Thymus (tissue), 14 donors: ENCODE measurements at places on chromosomes 7 and 10. TPM values are rescaled to one million over a fixed set of nuclear protein-coding genes. Genes with fewer than 3 reads are reported as not detected.

GRCh38 chr10:18542832-18543231 is 108.6 kb downstream of the NSUN6 start:
- no peak for DNase-seq
- H3K27ac ChIP-seq, result no peak overlapping the region
- H3K4me3 ChIP-seq, result no peak overlapping the region
- peaks cover 17% of the 10 kb centered on the region for H3K36me3 ChIP-seq
- H3K27me3 ChIP-seq, result no peaks in the 10 kb centered on the region

SCIN gene
- 0.37 TPM for polyA plus RNA-seq

DNA sequence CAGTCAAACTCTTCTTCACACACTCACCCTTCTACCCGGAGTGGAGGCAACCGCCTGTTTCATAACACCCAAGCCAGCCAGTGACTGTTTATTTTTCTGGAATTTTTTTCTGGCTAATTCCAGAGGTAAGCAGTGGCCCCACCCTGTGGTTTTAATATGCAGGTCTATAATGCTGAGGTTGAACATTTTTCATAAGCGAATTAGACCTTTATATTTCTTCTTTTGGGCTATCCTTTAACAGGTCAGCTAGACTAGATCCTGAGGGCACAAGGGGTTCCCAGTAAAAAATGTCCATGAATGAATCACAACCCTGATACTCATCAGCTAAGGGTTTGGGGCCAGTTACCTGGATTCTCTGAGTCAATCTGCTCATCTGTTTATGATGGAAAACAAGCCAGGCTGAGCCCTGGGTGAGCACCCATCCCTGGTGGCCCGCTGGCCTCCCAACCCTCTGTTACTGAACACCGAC is 76.2 kb downstream of the GRB10 start:
- DNase-seq, result no peak
- H3K27ac ChIP-seq, result no peak overlapping the region
- no peak overlapping the region for H3K4me3 ChIP-seq
- H3K36me3 ChIP-seq, result no peaks in the 10 kb centered on the region

DNA sequence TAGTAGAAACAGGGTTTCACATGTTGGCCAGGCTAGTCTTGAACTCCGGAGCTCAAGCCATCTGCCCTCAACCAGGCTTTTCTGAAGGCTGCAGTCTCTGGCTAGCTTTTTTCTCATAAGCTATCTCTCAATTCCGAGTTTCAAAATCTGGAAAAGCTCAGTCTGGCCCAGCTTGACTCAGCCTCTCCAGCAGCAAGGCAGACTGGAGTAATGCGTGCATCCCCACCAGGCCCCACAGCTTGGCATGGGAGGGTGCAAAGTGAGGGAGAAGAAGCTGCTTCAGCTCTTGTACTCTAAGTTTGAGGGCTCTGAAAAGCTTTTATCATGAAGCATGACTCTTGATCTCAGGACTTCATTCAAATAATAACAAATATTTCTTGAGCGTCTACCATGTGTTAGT is 4.8 kb downstream of the DHTKD1 start:
- H3K36me3 ChIP-seq, result peaks cover 3% of the 10 kb centered on the region
- peaks cover 4% of the 10 kb centered on the region for H3K4me1 ChIP-seq
- no peak overlapping the region for H3K4me3 ChIP-seq
- no peak for DNase-seq
- H3K27ac ChIP-seq, result no peak overlapping the region

GRCh38 chr10:88413412-88413811 is 169.7 kb downstream of the RNLS start:
- no peak overlapping the region for H3K4me3 ChIP-seq
- no peak for DNase-seq
- H3K27me3 ChIP-seq, result no peaks in the 10 kb centered on the region
- H3K4me1 ChIP-seq, result peaks cover 2% of the 10 kb centered on the region
- H3K36me3 ChIP-seq, result no peaks in the 10 kb centered on the region

- DNase-seq, result no peak
- H3K4me1 ChIP-seq, result peaks cover 19% of the 10 kb centered on the region
- no peaks in the 10 kb centered on the region for H3K36me3 ChIP-seq
- H3K27ac ChIP-seq, result peak overlapping the region; percentile 73
- no peaks in the 10 kb centered on the region for H3K27me3 ChIP-seq
These were observed 407.2 kb downstream of the AUTS2 start for GRCh38 chr7:70005480-70005879.

DNA sequence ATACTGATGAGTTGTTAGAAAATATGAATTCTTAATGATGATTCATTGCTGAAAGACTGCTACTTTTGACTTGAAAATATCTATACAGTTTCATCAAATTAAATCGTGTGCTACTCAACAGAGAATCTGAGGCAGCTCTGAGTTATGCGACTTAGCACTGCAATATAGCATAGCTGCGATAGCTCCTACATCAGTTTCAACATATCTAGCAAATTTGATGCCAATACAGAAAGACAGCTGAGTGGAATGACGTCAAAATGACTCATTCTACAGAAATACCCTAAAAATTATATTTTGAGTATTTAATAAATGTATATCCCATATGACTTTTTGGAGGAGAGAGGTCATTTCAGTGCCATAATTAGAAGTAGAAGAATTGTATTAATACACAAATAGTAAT is 1.1 kb upstream of the TARP start:
- peak overlapping the region; percentile 35 for H3K4me3 ChIP-seq
- no peak for DNase-seq
- no peaks in the 10 kb centered on the region for H3K36me3 ChIP-seq

DNA sequence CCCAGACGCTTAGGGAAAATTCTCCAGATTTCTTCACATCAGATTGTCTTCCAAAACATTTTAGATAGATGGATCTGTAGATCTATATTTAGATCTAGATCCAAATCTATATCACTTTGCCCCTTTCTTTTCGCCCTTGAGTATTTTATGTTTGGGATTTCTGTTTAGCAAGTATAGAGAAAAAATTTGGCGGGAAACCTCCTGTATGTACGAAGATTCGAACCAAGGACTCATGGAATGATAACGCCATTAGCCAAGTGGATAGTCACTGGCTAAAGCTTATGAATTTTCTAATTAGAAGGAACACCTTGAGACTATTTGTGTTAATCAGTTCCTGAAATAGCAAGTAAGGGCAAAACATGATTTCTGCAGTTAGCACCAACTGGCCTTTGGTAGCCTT is 1.2 kb downstream of the THNSL1 start:
- no peaks in the 10 kb centered on the region for H3K27me3 ChIP-seq
- no peak for DNase-seq
- no peak overlapping the region for H3K27ac ChIP-seq
- no peaks in the 10 kb centered on the region for H3K36me3 ChIP-seq
- no peak overlapping the region for H3K4me3 ChIP-seq
- peaks cover 3% of the 10 kb centered on the region for H3K4me1 ChIP-seq
